CD4-positive, alpha-beta T cell (primary cell): ENCODE measurements at places on chromosomes 7 and 10.

GRCh38 chr7:27223941-27224575 lies 18.5 kb upstream of the EVX1 start:
- peaks cover 84% of the 10 kb centered on the region for H3K27me3 ChIP-seq
- H3K4me3 ChIP-seq: no peak overlapping the region
- DNase-seq: no peak
- no peak overlapping the region for H3K27ac ChIP-seq
- peaks cover 7% of the 10 kb centered on the region for H3K4me1 ChIP-seq

GRCh38 chr7:13014011-13014410 lies 326.6 kb downstream of the ARL4A start:
- no peak overlapping the region for H3K27ac ChIP-seq
- H3K4me3 ChIP-seq: no peak overlapping the region
- H3K27me3 ChIP-seq: no peaks in the 10 kb centered on the region
- H3K36me3 ChIP-seq: no peaks in the 10 kb centered on the region
- H3K4me1 ChIP-seq: no peaks in the 10 kb centered on the region

- H3K36me3 ChIP-seq: no peaks in the 10 kb centered on the region
- no peak overlapping the region for H3K4me3 ChIP-seq
- no peak for DNase-seq
- peaks cover 38% of the 10 kb centered on the region for H3K27me3 ChIP-seq
- H3K27ac ChIP-seq: no peak overlapping the region
These were observed 252.4 kb upstream of the C7orf33 start for GRCh38 chr7:148337995-148338747.

GRCh38 chr7:66919304-66919703 lies 1.7 kb upstream of the TMEM248 start:
- H3K36me3 ChIP-seq: no peaks in the 10 kb centered on the region
- H3K27me3 ChIP-seq: no peaks in the 10 kb centered on the region
- H3K4me3 ChIP-seq: no peak overlapping the region
- no peak for DNase-seq
- peaks cover 33% of the 10 kb centered on the region for H3K4me1 ChIP-seq
- no peak overlapping the region for H3K27ac ChIP-seq

GRCh38 chr7:81155654-81156373 lies 237.0 kb upstream of the SEMA3C start:
- no peak for DNase-seq
- H3K27me3 ChIP-seq: no peaks in the 10 kb centered on the region
- no peaks in the 10 kb centered on the region for H3K4me1 ChIP-seq
- H3K4me3 ChIP-seq: no peak overlapping the region
- H3K36me3 ChIP-seq: no peaks in the 10 kb centered on the region

- no peak overlapping the region for H3K27ac ChIP-seq
- H3K4me3 ChIP-seq: no peak overlapping the region
- H3K4me1 ChIP-seq: no peaks in the 10 kb centered on the region
These were observed 12.3 kb upstream of the SLC26A3 start for GRCh38 chr7:107815254-107815882.

- no peaks in the 10 kb centered on the region for H3K4me1 ChIP-seq
- H3K27ac ChIP-seq: no peak overlapping the region
- peaks cover 10% of the 10 kb centered on the region for H3K27me3 ChIP-seq
These were observed 65.5 kb downstream of the PYROXD2 start for GRCh38 chr10:98349508-98349922.

- no peak overlapping the region for H3K4me3 ChIP-seq
- no peaks in the 10 kb centered on the region for H3K36me3 ChIP-seq
- DNase-seq: no peak
These were observed 49.3 kb upstream of the GNA12 start for GRCh38 chr7:2893411-2893861.

GRCh38 chr7:87480386-87480785 lies 4.9 kb upstream of the ABCB4 start:
- H3K4me1 ChIP-seq: peaks cover 5% of the 10 kb centered on the region
- H3K36me3 ChIP-seq: no peaks in the 10 kb centered on the region
- no peak for DNase-seq
- no peak overlapping the region for H3K27ac ChIP-seq
- peaks cover 27% of the 10 kb centered on the region for H3K27me3 ChIP-seq
- H3K4me3 ChIP-seq: no peak overlapping the region

- no peak overlapping the region for H3K27ac ChIP-seq
- no peaks in the 10 kb centered on the region for H3K36me3 ChIP-seq
- peaks cover 4% of the 10 kb centered on the region for H3K4me1 ChIP-seq
- H3K27me3 ChIP-seq: no peaks in the 10 kb centered on the region
These were observed 12.7 kb upstream of the DNMBP start for GRCh38 chr10:100022403-100022802.

GRCh38 chr7:143884969-143885559 lies 16.9 kb downstream of the TCAF1 start:
- no peak overlapping the region for H3K27ac ChIP-seq
- H3K27me3 ChIP-seq: peaks cover 35% of the 10 kb centered on the region
- H3K4me1 ChIP-seq: peaks cover 17% of the 10 kb centered on the region
- H3K4me3 ChIP-seq: no peak overlapping the region

DNA sequence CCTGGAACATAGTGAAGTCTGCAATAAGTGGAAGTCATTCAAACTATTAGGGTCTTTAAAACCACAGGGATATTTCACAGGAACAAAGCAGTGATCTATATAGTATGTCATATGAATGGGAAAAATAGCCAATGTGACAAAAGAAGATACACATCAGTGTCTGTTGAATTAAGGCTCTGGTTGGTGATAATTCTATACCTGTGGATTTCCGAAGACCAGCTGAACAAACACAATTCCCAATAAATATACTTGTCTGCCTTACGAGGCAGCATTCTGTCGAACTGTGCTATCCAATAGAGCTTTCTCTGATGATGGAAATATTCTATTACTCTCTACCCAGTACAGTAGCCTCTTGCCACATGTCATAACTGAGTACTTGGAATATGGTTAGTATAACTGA lies 55.9 kb upstream of the CAV2 start:
- H3K27ac ChIP-seq: no peak overlapping the region
- H3K4me1 ChIP-seq: no peaks in the 10 kb centered on the region
- no peaks in the 10 kb centered on the region for H3K36me3 ChIP-seq
- no peaks in the 10 kb centered on the region for H3K27me3 ChIP-seq

DNA sequence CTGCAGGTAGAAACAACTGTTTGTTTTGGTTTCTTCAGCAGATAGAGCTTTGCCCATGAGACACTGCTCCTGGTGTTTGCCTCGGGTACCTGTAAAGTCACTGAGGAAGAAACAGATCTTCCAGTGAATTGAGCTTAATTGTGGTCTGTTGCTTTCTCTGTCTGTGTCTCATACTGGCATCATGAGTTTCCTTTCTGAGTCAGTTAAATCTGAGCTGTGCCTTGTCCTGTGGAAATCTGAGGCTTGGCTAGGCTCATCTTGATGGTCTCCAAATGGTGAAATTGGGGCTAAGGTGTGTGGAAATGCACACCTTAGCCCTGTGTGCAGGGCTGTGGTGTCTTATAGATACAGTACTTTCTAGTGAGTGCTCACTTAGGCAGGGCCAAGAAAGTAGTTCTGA lies 67.4 kb downstream of the GBF1 start:
- no peaks in the 10 kb centered on the region for H3K27me3 ChIP-seq
- H3K4me3 ChIP-seq: no peak overlapping the region
- H3K4me1 ChIP-seq: peaks cover 5% of the 10 kb centered on the region
- no peak for DNase-seq
- H3K36me3 ChIP-seq: no peaks in the 10 kb centered on the region

DNA sequence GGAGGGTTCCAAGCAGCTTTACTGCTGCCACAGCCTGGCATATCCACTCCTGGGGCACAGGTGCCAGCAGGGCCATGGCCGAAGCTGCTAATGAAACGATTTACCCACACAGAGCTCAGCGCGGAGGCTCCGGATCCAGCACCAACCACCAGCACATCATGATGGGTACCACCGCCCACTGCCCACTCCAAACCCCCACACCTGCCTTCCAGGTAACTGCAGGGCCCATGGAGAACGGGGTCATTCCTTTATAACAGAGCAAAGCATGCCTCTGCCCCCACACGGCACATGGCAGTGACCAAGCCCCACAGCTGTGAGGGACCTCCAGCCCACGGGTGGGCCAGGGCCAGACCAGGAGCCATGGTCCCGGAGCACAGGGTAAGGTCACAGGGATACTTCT lies 53.2 kb downstream of the EBF3 start:
- DNase-seq: no peak
- no peaks in the 10 kb centered on the region for H3K4me1 ChIP-seq
- H3K4me3 ChIP-seq: no peak overlapping the region
- H3K27me3 ChIP-seq: no peaks in the 10 kb centered on the region
- no peaks in the 10 kb centered on the region for H3K36me3 ChIP-seq
- H3K27ac ChIP-seq: no peak overlapping the region

DNA sequence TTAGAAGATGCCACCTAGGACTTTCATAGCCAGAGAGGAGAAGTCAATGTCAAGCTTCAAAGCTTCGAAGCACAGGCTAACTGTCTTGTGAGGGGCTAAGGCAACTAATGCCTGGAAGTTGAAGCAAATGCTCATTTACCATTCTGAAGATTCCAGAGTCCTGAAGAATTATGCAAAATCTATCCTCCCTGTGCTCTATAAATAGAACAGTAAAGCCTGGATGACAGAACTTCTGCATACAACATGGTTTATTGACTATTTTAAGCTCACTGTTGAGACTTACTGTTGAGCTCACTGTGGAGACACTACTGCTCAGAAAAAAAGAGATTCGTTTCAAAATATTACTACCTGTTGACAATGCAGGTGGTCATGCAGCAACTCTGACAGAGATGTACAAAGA lies 28.6 kb downstream of the TNS3 start:
- no peaks in the 10 kb centered on the region for H3K4me1 ChIP-seq
- no peak overlapping the region for H3K4me3 ChIP-seq
- DNase-seq: no peak
- H3K27me3 ChIP-seq: no peaks in the 10 kb centered on the region
- no peaks in the 10 kb centered on the region for H3K36me3 ChIP-seq

DNA sequence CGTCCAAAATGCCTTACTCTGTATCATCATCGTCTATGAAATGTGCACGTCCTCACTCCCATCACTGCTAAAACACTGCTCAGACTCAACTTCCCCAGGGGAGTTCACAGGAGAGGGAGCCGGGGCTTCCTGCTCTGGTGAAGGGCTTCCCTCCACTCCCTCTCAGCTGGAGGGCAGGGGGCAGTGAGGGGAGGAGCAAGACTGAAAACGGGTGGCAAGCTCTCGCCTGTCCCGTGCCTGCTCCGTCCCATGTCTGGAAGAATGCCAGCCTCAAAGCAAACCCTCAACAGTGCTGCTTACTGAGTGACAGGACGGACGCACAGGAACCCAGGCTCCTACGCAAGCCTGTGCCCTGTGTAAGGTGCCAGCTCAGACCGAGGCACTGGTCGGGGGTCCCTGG lies 25.1 kb downstream of the PRKAG2 start:
- peak overlapping the region; percentile 30 for H3K4me3 ChIP-seq
- no peaks in the 10 kb centered on the region for H3K27me3 ChIP-seq
- H3K27ac ChIP-seq: no peak overlapping the region
- DNase-seq: no peak
- peaks cover 2% of the 10 kb centered on the region for H3K36me3 ChIP-seq
- peaks cover 32% of the 10 kb centered on the region for H3K4me1 ChIP-seq

DNA sequence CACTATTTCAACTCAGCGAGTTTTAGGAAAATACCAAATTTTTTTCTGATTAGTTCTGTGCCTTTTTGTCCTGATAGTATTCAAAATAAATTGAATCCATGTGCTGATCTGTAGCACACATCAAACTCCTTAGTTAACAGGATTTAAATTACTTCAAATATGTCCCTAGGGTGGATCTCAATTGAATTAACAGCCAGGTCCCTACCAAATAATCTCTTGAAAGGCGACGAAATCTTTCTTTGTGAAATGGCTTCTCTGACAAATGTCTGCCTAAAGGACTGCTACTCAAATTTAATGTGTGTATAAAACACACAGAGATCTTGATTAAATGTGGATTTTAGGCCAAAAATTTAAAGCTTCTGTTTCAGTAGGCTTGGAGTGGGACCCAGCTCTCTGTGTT lies 989.6 kb upstream of the KCND2 start:
- H3K27me3 ChIP-seq: no peaks in the 10 kb centered on the region
- no peak for DNase-seq
- no peaks in the 10 kb centered on the region for H3K36me3 ChIP-seq

DNA sequence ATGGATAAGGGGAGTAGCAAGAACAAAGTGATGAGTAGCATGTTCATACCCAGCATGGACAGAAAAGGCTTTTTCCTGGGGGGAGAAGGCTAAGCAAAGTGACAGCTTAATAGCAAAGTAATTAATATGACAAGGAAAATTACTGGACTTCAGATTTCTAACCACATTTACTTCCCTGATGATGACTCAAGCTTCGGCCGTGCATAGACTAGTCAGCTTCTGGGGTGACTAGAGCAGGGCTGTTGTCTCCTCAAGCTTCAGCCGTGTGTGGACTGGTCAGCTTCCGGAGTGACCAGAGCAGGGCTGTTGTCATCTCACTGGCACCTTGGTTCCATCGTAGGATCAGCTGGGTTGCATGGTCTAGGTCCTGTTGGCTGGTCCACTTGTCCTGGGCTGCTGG lies 2.1 kb upstream of the ZNF117 start:
- no peak overlapping the region for H3K27ac ChIP-seq
- no peaks in the 10 kb centered on the region for H3K36me3 ChIP-seq
- H3K27me3 ChIP-seq: no peaks in the 10 kb centered on the region
- no peaks in the 10 kb centered on the region for H3K4me1 ChIP-seq
- no peak overlapping the region for H3K4me3 ChIP-seq

- no peaks in the 10 kb centered on the region for H3K4me1 ChIP-seq
- H3K36me3 ChIP-seq: no peaks in the 10 kb centered on the region
- no peaks in the 10 kb centered on the region for H3K27me3 ChIP-seq
- H3K4me3 ChIP-seq: no peak overlapping the region
These were observed 271.9 kb downstream of the TNS3 start for GRCh38 chr7:47310020-47310419.

DNA sequence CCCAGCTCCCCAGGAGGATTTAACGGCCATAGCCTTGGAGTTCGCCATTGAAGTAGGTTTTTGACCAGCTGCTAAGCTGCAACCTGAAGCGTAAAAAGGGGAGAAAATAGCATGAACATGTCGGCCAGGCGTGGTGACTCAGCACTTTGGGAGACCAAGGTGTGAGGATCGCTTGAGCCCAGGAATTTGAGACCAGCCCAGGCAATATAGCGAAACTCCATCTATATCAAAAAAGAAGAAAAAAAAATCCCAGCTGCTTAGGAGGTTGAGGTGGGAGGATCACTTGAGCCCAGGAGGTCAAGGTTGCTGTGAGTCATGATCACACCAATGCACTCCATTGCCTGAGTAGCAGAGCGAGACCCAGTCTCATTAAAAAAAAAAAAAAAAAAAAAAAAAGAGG lies 32.2 kb upstream of the MCU start:
- H3K27ac ChIP-seq: no peak overlapping the region
- H3K27me3 ChIP-seq: no peaks in the 10 kb centered on the region
- no peaks in the 10 kb centered on the region for H3K36me3 ChIP-seq
- H3K4me1 ChIP-seq: no peaks in the 10 kb centered on the region
- no peak overlapping the region for H3K4me3 ChIP-seq
